ENCODE measurements at places on chromosomes 5 and 9.

GRCh38 chr5:1319436-1320256, 24.8 kb upstream of the TERT start:
- DNase-seq, result no peak

DNA sequence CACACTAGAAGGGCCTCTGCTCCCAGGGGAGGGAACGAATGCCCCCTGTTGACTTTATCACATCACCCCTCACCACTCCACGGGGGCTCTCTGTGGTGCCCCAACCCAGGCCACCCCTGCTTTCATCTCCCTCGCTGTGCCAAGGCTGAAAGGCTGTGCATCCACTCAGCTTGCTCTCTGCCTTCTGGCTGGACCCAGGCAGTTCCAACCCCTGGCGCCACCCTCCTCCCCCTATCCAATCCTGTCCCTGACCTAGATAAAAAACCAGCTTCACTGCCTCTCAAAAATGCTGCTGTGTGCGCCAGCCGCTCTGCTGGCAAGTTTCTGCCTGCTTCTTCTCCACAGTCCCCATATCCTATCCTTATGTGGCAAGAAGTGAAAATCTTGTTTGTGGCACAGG, 22.4 kb upstream of the CORO2A start:
- no peak for DNase-seq

DNA sequence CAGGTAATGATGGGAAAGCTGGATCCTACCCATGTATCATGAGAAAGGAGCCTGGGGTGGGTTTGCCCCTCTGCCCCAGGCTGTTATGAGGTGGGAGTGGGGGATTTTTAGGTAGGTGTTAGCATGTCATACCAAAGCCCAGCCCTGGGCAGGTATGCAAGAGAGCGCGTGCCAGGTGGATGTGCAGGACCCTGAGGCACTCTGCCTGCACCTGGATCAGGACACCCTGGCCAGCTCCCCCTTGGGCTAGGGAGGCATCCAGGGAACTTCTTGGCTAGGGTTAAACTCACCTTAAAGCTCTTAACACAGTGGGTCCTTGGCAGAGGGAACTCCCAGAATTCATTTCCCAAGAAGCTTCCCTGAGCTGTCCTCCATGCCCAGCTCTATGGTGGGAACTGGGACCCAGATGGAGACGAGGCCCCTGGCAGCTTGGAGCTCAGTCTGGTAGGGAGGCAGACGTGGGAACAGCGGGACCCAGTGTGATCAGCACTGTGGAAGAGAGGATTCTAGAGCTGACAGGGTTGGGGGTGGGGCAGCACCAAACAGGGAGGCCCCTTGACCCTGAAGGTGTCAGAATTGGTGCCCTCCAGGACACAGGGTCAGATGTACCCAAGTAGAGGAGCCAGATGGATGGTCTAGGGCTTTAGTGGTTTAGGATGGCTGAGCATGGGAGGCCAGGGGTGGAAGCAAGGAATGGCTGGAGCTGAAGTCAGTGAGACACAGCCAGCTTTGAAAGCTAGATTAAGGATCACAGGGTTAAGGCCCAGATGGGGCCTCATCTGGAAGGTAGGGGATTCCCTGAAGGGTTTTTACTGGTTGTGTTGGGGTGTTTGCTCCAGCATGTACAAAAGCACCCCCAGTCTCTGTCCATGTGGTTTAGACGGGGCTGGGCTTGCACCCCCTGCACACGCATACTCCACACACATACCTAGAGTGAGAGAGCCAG, 2.2 kb upstream of the PRR7 start:
- DNase-seq, result no peak

GRCh38 chr5:111834926-111835599, 78.1 kb upstream of the NREP start:
- no peak for DNase-seq

DNA sequence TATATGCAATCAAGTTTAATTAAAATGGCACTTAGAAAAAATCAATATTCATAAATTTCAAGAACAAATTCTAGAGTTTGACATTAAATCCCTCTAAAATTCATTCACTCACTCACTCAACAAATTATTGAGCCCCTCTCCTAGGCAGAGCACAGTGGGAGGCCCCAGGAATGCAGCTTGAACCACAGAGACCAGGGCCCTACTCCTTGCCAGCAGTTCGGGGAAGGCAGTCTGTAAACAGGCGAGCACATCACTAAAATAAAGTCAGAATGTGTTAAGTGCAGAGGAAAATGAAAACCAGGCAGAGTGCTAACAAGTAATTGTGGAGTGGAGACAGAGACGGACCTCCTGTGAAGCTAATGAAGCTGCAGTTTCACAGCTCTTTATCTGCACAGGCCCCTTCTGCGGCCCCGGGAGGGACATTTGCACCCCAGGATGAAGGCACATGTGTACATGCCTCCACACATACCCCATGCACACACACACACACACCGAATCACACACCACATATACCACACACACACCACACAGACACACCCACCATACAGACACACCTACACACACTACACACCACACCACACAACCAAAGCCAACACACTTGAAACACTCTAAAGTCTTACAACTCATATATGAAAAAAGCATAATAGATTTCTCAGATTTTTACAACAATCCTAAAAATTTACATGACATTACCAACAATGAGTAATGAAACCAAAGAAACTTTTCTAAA, 40.5 kb downstream of the BHMT start:
- DNase-seq, result no peak

DNA sequence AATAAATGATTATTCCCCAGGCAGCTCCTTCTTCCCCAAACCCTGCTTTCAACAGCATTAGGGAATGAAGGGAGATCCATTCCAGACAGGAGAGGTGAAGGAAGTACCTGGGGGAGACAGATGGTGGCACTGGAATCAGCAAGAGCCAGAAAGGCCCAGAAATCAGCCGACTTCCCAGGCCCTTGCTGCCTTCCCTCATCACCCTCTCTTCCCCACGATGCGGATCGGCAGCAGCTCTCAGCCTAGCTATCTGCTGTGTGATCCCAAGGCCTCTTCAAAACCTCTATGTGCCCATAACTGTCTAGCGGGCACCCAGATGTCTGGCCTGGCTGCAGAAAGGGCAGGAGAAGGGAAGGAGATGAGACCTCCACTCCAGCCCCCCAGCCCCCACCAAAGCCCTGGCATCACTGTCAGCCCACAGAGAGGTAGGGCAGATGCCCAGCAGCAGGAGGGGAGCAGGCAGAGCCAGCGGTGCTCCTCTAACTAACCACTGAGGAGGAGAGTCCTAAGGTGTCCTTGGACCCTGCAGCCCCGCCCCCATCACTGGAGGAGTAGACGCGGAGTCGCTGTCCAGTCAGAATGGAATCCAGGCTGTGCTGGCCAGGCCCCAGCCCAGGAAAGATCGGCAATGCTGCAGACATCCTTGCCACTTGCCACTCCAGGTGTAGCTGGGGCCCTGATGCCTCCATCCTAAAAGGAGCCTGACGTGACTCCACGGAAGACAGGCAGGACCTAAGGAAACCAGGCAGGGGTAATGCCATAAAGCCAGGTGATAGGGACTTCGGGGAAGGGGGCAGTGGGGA, 12.7 kb downstream of the CNTFR start:
- no peak for DNase-seq

- DNase-seq, result no peak
Observed at GRCh38 chr9:105046907-105047741, 119.2 kb upstream of the ABCA1 start.

- no peak for DNase-seq
Observed at GRCh38 chr9:70490478-70490877, 76.0 kb upstream of the KLF9 start.

DNA sequence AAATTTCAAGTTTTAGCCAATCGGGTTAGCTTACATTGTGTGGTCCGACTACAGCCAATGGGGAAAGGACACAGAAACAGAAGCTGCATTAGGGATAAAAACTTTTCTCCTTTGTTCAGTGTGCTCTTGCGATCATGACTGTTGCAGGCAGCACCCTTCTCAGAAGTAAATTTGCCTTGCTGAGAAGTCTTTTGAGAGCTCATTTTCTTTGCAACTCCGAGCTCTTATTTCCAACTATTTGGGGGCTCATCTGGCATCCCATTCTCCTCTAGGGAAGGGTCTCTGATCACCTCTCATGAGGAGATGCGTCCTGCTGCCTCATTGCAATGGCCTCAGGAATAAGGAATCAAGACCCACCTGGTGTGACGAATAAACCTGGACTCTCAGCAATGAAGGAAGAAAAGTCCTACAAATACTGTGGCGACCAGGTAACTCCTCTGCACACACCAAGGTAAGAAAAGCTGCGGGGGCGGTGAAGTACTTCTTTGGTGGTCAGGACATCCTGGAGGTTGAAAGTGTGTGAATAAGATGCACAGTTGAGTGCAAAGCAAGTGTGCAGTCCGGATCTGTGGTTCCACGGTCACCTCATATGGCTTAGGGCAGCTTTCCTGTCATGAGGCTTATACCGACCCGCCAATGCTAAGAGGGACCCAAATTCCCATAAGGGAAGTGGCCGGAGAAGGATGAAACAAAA, 20.4 kb downstream of the CNOT8 start:
- no peak for DNase-seq

DNA sequence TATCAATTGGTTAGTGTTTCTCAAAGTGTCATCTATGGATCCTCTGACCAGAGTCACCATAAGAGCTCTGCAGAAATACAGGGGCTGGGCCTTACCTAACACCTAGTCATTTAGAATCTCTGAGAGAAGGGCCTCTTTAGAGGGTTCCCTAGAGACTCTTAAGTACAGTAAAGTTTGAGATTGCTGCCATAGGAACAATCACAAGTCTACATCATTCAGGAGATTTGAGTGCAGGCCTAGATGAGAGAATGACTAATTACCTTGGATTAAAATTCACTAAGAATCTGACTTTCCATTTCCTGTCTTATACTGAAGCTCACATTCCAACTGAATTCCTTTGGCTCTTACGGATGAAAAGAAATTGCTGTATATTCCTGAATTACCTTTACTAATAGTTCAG, 182.1 kb upstream of the PTGER4 start:
- peak; percentile 52 for DNase-seq

DNA sequence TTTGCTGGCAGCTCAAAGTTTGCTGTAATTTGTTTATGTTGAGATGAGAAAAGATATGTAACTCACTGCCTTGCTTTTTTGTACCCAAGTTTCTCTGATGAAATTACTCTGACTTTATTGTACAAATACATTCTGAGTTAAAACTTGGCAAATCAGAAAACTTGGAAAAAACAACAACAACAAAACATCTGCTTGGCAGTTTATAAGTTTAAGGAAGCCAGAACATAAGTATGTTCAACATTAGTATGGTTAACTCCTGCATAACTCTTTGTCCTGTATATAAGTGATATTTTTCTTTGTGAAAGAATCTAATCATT, 233.1 kb downstream of the MAST4 start:
- DNase-seq, result no peak

DNA sequence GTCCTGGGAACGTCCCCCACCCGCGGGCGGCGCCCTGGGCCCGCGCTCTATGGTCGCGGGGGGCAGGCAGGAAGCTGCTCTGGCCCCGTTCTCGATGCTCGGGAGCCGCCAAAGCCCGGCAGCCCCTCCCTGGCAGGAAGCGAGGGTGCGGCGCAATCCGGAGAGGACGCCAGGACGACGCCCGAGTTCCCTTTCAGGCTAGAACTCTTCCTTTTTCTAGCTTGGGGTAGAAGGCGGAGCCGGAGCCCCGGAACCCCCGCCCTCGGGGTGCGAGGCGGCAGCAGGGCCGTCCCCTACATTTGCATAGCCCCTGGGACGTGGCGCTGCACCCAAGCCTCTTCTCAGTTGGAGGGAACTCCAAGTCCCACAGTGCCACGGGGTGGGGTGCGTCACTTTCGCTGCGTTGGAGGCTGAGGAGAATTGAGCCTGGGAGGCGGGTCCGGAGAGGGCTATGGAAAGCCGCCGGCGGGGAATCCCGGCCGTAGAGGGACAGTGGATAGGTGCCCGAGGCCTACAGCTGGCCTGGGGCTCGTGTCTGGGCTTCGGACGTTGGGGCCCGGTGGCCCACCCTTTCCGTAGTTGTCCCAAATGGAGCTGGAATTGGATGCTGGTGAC, at the start of the genes CREB3 and TLN1:
Gene CREB3, plus strand, starts transcription at position 482 of the 615 bp plus-strand sequence. Its CDS starts 107 bp downstream, at position 589.
Gene TLN1, minus strand, starts transcription at position 11 of the 615 bp plus-strand sequence. CDS start 6,501 bp downstream, outside the sequence.
- peak; percentile 99 for DNase-seq

DNA sequence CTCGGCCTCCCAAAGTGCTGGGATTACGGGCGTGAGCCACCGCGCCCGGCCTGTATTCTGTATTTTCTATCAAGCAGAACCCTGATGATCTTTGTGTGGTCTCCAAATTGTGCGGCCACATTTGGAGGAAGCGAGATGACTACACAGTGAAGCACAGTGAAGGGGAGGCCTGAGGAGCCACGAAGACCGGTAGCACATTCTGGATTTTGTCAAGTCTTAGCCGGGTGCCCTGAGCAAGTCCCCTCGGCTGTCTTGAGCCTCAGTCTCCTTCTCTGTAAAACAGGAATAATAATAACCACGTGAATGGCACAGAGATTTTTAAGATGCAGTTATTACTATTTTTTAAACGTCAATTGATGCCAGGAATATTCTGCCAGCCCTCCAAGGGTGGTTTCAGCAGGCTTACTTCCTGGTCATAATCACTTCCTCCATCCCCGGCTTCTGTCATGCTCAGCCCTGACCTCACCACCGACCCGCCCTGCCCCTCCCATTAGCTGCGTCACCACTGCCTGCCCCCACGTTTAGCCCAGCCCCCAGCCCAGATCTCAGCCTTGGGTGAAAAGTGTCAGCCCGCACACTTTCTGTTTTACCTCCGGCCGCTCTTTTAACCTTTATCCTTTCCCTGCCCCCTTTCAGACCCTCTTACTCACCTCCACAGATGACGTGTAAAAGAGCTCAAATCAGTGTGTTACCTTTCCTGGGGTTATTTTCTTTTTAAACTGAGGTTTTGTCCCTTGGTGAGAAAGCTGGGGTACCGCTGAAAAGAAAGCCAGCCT, 27.0 kb upstream of the ERGIC1 start:
- DNase-seq, result peak; percentile 83

DNA sequence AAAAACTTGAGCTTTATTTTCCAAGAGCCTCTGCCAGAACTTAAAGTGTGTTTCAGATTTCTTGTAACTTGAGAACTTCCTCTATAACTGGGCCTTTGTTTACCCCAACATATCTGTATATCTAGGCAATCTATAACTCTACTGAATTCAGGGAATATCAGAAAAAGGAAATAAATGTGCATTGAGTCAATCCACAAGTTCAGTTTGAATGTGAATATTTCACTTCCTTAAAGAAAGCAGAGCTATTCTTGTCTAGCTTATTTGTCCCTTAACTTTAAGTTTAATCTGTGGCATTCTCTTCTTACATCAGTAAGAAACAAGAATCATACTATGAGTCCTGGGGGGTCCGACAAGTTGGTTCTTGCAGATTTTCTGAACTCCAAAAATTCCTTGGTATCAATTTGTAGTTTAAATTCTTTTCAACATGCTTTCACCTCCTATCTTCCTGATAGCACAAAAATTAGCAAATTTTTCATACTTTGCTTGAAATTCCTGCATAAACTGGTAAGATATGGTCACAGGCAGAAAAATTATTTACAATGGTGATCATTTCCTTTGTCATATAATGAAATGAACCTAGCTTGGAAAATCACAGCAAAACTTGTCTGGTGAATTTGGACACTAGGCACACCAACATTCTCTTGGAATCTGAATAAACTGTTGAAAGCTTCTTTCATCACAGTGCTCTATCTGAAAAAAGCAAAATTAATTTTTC, 19.8 kb upstream of the ITGA1 start:
- DNase-seq, result no peak

GRCh38 chr9:18441261-18441660, 32.7 kb upstream of the ADAMTSL1 start:
- DNase-seq, result peak; percentile 67

GRCh38 chr9:128341435-128341849, 1.1 kb downstream of the SLC27A4 start:
- DNase-seq, result peak; percentile 73
